Activated CD8-positive, alpha-beta memory T cell treated with anti-CD3 and anti-CD28 coated beads for 4 hours (primary cell): ENCODE measurements at places on chromosomes 2 and 18.

GRCh38 chr2:109131777-109132176, 2.8 kb downstream of the SH3RF3 start:
- DNase-seq, result no peak

GRCh38 chr2:141063406-141063805, 1067.4 kb downstream of the LRP1B start:
- no peak for DNase-seq

DNA sequence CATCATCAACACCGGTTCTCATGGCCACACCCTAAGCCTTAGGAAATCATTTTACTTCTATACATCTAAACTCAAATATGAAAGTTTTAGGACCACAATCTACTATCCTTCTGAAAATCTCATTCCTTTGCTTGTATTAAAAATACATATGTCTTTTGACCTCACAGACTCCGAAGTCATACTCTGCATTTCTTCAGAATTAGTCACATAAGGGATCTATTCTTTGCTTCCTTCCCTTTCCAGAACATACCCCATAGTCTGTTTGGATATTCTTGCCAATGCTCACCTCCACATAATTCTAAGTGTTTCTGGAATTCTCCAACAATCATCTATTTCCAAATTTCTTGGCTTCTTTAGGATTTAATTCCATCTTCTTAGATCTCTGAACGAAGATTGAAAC, 14.2 kb upstream of the DSG1 start:
- DNase-seq, result no peak

DNA sequence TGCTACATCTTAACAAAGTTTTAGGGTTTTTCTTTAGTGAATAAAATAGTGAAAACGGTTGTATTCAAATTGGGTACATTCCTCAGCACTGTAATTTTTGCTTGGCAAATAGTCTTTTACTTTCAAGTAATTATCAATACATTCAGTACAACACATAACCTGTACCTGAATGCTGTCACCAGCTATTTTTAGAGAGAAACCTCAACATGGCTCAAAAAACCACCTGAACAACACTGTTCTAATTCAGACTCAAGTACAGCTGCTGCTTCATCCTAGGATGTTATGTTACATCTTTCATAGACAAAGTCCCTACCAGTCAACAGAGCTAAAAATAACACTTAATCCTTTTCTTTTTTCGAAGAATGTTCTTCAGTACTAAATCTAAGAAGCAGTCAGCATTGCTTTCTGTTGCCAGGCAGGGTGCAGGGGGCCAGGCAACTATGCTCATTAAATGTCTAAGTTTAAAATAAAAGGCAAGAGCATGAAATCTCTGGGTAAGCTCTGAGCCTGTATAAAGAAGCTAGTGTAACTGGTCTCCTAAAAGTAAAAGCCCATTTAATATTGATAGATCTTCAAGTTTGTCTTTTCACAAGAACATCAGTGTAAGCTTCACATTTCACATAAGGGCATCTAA, 20.5 kb downstream of the PDIA6 start:
- DNase-seq, result no peak

DNA sequence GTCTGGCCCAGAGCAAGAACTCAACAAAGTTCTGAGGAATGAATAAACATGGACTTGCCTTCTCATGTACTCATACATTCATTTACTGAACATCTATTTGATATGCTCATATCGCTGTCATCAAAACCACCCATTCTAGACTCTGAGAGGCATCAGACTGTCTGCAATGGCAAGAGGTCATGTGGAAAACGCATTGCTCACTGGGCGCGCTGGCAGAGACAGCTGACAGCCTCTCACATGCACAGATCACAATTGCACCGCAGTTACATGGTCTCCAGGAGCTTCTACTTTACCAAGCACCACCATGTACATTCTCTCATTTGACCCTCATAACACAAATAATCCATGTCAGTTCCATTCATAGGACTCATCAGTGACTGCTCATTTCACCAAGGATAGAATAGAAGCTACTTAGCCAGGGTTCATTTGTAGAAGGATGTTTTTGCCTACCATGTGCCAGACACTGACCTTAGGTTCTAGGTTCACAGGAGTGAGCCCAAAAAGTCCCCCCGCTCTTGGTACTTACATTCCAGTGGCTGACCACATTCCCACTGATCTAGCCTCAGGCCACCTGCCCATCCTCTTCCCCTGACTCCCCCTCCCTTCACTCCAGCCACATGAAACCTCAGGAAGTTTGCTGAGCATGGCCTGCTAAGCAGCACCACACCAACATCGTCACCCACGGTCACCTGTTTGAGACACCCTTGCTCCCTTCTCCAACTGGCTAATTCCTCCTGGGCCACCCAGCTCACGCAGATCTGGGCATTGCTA, 6.1 kb downstream of the FAM124B start:
- DNase-seq, result no peak

DNA sequence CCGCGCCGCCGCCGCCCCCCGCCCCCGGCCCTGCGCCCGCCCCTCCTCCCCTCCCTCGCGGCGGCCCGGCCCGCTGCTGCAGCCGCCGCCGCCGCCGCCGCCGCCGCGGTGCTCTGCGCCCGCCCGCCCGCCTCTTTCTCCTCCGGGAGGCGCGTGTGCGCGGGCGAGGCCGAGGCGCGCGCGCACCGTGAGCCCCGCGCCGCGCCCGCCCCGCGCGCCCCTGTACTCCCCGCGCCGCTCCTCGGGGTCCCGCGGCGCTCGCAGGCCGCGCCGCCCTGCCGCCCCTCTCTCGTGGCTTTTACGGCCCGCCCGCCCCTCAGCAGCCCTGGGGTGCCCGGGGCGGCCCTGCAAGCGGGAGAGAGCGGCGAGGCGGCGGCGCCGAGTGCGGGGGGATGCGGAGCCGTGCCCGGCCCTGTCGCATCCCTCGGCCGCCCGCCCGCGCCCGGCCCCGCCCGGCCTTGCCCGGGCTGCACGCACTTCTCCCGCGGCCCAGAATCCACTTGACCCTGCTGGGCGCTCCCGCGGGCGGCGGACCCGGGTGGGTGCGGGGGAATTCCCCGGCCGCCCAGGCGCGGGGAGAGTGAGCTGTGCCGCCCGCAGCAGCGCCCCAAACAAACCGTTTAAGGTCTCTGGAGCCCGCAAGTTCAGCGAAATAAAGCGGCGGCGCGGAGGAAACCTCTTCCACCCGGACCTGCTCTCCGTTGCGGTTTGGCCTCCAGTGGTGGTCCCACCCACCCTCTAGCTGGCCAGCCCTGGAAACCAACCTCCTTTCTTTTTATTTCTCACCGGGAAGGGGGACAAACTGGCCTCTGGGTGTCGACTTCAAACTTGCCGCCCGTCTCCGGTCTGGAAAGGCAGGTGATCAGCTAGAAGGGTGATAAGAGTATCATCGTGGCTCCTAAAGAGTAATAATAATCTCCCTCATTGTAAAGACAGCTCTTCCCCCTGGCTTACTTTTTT, 37.4 kb downstream of the AFF3 start:
- no peak for DNase-seq

DNA sequence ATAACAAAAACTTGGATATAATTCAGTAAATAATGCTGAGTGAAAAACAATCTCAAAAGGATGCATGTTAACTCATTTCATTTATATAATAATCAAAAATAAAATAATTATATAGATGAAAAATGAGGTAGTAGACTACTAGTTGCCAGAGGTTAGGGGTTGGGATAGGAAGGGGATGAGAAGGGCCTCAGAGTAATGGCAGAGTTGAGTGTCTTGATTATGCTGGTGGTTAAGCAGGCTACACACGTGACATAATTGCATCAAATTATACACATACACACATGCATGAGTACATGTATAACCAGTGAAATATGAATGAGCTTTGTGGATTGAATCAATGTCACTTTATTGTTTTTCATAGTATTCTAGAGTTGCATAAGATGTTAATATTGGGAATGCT, 201.0 kb downstream of the RIT2 start:
- no peak for DNase-seq

DNA sequence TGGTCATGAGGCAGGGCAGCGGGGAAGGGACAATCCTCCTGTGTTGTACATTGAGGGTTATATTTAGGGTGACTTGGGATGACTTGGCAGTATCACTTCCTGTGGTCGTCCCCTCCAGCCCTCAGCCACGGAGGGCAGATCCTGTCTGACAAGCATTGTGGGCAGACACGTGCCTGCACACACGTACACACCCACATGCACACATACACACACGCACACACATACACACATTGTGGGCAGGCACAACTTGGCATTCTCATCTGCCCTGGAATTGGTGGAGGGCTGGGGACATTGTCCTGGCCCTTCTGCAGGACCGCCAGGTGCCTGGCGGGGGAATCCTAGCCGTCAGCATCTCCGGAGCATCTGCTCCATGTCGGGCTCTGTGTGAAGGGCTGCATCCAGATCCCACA, 47.6 kb downstream of the ODC1 start:
- no peak for DNase-seq

- no peak for DNase-seq
These were observed 684.0 kb downstream of the DSC3 start for GRCh38 chr18:30358555-30358954.

GRCh38 chr2:229485857-229486256, 214.8 kb upstream of the PID1 start:
- no peak for DNase-seq

DNA sequence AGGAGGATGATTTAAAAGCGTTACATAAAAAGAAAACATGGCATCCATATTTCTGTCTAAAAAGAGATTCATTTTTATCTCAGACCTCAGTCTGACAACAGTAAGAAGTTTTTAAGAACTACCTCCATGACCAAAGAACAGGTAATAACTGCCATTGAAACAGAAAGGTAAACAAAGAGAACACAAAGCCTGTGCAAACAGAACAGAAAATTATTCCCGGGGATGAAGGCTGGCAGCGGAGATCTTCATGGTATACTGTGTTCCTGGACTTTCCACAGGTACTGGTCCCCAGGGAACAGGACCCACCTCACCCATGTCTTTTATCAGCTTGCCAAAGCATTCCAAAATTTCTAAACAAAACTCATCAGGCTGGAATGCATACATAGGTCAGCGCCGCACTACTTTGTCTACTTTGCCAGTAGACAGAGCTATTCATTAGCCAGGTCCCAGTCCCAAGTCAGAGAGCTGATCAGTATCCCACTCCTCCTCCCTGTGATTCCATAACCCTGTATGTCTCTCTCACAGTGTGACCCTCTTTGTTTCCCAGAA, 277.3 kb downstream of the MBD2 start:
- no peak for DNase-seq

DNA sequence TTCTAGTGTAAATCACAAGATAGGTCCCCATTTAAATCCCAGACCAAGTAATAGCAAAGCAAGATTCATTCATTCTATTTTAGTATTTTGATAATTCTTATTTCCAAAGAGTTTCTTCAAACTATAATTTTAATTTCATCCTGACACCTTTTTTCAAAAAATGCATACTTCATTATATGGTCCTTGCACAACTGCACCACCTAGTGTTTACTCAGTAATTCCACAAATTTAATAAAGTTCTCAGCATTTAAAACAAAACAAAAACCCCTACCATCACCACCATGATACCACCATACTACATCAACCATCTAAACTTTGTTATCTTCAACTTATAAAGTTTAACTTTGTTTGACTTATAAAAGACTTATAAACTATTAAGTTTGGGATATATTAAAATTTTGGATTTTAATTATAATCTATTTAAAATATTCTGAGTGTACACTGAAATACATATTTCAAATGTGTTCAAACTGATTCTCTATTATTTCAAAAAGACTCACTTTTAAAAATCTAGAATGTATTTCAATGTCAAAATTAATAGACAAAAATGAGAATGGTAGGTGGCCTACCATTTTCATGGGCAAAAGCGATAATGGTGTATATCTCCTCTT, 44.2 kb downstream of the WDPCP start:
- no peak for DNase-seq

- DNase-seq, result no peak
These were observed 150.3 kb upstream of the ST6GAL2 start for GRCh38 chr2:107036293-107036692.

GRCh38 chr2:149902081-149902480, 314.5 kb upstream of the MMADHC start:
- DNase-seq, result no peak

DNA sequence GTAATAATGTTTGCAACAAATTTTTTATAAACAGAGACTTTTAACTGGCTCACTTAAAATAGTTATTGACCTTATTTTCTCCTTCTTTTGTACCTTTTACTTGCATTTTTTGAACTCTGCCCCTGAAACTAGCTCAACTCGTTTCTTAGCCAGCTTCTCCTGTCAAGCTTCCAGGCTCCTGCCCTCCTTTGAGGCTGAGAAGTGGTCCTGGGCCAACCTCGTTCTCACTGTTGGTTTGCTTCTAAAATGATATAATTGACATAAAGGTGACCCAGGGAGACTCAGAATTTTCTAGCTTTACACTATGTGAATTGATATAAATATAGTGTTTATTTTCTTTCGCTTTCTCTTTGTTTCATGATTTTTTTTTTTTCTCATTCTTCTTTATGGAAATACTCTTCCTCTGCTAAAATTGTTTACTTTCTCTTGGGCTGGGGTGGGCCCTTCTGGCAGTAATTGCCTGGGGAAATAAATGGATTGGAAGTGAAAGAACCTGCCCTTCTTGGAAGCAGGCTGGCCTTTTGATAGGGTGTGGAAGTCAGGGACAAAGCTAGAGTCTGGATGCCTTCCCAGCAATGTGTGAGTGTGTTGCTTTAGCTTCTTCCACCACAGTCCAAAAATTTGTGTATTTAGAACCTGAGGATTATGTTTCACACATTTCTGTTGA, 30.7 kb downstream of the GPD2 start:
- no peak for DNase-seq
